ENCODE measurements at places on chromosomes 11 and 22.

- DNase-seq: no peak
Observed at GRCh38 chr22:46536537-46537224, 739 bp downstream of the CELSR1 start.

DNA sequence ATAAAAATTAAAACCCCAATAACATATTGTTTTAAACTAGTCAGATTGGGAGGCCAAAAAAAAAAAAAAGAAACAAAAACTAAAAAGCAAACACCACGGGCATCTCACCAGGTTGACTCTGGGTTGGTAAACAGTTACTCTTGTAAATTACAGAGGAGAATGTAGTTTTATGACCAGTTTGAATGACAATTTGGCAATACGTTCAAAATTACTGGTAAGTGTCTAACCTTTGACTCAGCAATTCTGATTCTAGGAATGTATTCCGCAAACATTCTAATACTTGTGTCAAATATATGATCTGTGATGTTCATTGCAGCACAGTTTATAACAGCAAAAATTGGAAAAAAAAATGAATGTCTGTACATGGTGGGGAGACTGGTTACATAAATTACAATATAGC is 1376.0 kb downstream of the TBC1D22A start:
- no peak for DNase-seq

GRCh38 chr11:11244470-11245080 is 108.5 kb downstream of the CSNK2A3 start:
- no peak for DNase-seq

- peak; percentile 80 for DNase-seq
Observed at GRCh38 chr11:130827451-130828377, 88.6 kb downstream of the SNX19 start.

DNA sequence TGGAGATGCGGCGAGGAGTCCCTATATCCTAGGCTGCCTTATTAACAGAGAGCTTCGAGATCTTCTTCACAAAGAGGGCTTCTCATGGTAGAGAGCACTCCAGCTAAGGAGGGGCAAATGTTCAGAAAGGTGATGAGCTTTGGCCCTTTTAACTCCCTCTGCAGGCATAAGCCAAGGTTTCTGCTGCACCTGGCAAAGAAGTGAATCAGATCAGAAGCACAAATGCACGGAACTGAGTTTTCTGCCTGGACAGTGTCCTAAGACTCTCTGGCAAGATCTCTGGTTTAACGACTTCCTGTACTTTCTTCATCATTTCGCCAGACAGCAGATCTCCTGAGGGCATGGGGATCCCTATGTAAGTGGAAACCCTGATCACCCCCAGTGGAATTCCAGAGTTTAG is 37.2 kb downstream of the POU2AF3 start:
- DNase-seq: no peak

- DNase-seq: no peak
Observed at GRCh38 chr11:2153581-2154194, 7.3 kb downstream of the INS start.

DNA sequence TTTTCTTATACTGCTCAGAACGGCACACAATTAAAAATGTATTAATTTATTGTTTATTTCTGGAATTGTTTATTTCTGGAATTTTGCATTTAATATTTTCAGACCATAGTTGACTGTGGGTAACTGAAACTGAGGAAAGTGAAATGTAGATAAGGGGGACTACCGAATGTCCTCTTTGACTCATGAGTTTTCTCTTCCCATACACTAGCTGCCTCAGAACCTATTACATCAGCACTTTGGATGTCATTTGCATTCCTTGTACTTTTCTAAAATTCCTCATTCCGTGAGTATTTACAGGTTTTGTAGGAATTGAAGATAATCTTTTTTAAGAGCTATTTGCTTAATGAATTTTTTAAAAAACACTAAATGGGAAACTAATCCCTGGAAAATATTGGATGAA is 29.8 kb downstream of the ZC3H12C start:
- DNase-seq: no peak

GRCh38 chr11:2368178-2368850 is 8.8 kb upstream of the CD81 start:
- no peak for DNase-seq

GRCh38 chr11:44763121-44763820 is 36.5 kb downstream of the TSPAN18 start:
- peak; percentile 67 for DNase-seq

DNA sequence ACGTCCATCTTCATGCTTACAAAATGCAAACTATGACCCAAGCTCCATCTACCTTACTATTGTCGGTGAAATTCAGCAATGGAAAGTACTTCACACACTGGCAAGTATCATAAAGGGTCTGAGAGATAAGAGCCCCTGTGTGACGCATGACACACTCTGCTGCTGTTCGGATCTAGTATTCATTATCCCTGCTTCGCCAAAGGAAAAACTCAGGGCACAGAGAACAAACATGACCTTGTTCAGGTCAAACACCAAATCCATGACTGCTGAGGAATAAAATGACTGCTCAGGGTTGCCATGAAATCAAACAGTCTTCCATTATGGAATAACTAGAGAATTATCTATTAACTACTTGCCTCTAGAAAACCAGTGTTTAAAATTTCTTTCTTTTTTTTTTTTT is 73.0 kb downstream of the MICAL3 start:
- DNase-seq: no peak

- DNase-seq: no peak
Observed at GRCh38 chr22:38784035-38784434, 9.9 kb downstream of the DNAL4 start.

GRCh38 chr11:20596205-20597153 is 2.9 kb upstream of the SLC6A5 start:
- DNase-seq: no peak

All from renal pelvis (tissue), 12 donors.